ENCODE measurements at places on chromosomes 2 and 18.

- no peak for DNase-seq
Measured at GRCh38 chr2:210998334-210998733, 441.9 kb downstream of the CPS1 start.

DNA sequence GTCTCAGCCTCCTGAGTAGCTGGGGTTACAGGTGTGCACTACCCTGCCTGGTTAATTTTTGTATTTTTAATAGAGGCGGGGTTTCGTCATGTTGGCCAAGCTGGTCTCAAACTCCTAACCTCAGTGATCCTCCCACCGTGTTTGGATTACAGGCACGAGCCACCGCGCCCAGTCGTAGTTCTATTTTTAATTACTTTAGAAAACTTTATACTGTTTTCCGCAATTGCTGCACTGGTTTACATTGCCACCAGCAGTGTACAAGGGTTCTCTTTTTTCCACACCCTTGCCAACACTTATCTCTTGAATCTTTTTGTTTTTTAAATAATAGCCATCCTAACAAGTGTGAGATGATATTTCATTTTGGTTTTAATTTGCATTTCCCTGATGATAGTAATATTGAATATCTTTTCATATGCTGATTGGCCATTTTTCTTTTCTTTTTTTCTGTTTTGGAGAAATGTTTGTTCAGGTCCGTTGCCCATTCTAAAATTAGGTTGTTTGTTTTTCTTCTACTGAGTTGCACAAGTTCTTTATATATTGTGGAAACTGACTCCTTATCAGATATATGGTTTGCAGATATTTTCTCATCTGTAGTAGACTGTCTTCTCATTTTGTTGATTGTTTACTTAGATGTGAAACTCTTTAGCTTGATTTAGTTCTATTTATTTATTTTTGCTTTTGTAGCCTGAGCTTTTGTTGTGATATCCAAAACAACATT, 16.9 kb downstream of the ALMS1 start:
- no peak for DNase-seq

- DNase-seq, result no peak
Measured at GRCh38 chr2:104528101-104528500, 325.8 kb upstream of the POU3F3 start.

DNA sequence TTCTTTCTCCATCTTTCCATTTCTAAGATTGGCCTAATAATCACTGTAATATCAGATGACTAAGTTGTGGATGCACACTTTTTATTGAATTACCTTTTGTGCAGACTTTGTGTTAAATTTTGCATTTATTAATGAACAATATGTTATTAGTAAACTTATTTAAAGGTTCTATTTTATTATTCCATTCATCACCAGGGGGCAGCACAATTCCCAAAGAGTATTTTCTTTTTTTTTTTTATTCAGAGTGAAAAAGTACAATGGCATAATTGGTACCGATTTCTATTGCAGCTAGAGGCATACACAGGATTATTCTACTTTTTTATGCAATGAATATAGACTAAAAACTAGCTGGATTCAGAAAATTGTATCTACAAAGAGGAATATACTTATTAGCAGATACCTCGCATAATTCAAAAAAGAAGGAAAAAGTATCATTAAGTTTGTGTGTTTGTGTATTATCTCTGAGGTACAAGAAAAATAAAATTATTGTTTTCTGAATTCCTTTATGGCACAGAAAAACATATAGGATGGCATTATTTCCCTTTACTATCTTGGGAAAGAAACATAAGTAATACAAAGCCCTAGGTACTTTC, 390.6 kb downstream of the ERBB4 start:
- DNase-seq, result no peak

GRCh38 chr2:175606010-175606841, 395.8 kb downstream of the LNPK start:
- DNase-seq, result no peak

- DNase-seq, result no peak
Measured at GRCh38 chr18:36676629-36677028, 152.2 kb downstream of the TPGS2 start.

GRCh38 chr18:13531681-13532325, 194.6 kb downstream of the FAM210A start:
- no peak for DNase-seq

- DNase-seq, result no peak
Measured at GRCh38 chr2:238789317-238789806, 58.5 kb upstream of the TWIST2 start.

GRCh38 chr2:163657281-163657656, 78.5 kb downstream of the FIGN start:
- DNase-seq, result no peak

GRCh38 chr2:101775092-101775491, 77.6 kb downstream of the MAP4K4 start:
- no peak for DNase-seq

DNA sequence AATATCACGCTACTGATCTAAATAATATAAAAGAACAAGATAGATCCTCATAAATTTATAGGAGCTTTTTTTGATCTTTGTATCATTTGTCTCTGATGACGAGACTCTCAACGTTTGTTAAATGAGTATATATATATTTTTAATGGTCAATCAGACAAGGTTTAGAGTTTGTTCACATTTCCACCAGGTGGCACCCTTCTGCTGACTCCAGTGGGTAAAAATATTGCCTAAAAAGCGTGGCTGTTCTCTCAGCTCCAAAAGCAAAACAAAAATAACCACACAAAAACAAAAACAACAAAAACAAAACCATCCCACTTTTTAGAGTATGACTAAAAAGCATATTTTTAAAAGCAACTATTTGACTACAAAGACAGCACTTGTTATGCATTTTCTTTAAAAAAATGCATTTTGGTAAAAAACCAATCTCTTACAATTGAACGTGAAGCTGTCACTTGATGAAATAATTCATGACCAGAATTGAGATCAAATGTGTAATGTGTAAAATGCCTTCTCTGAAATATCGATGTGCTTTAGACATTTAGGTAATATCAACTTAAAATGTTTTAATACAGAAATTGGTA, 723.2 kb downstream of the DPP10 start:
- DNase-seq, result no peak

- no peak for DNase-seq
Measured at GRCh38 chr18:56545464-56545863, 92.9 kb downstream of the TXNL1 start.
